ENCODE measurements at places on chromosomes 12 and 14.

DNA sequence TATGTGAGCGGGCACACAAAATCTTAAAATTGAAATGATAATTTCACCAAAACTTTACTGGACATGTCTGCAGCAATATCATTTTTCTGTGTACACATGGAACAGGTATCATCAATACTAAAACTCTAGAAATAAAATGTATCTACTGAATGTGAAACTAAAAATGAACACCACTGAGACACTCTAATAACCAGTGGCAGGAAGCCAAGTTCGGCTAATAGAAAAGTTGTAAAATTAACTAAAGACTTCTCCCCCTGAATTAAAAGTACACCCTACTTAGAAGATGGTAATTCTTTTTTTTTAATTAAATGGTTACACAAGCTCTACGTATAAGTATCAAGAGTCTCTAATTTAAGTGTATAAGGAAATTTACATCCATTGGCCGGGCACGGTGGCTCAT, 227.2 kb downstream of the MED13L start:
- DNase-seq = no peak

DNA sequence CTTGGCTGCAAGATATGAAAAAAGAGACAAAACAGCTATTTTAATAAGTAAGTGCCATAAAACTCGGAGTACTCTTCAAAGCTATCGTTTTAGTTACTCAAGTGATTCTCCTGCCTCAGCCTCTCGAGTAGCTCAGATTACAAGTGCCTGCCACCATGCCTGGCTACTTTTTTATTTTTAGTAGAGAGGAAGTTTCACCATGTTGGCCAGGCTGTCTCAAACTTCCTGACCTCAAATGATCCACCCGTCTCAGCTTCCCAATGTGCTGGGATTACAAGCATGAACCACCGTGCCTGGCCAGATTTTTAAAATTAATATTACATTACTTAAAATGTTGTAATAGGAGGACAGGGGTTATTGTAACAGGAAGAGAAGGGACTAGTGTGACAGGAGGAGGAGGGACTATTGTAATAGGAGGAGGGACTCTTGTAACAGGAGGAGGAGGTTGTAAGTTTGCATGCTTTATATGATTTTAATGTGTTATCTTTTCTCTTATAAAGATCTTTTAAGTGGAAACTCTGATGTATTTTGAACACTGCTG, 61.3 kb downstream of the KITLG start:
- DNase-seq = no peak

GRCh38 chr12:80058586-80058985, 40.8 kb upstream of the OTOGL start:
- DNase-seq = no peak

GRCh38 chr12:14510574-14510973, 57.1 kb downstream of the PLBD1 start:
- DNase-seq = no peak

- no peak for DNase-seq
Measured at GRCh38 chr12:48388460-48388859, 37.7 kb upstream of the ZNF641 start.

GRCh38 chr14:75911883-75912282, 69.9 kb downstream of the TGFB3 start:
- no peak for DNase-seq

GRCh38 chr14:69320581-69321365, 60.8 kb downstream of the GALNT16 start:
- DNase-seq = no peak

- DNase-seq = no peak
Measured at GRCh38 chr14:58667900-58668299, 30.1 kb downstream of the DACT1 start.

GRCh38 chr12:19130224-19131024, 891 bp downstream of the PLEKHA5 start:
- no peak for DNase-seq
